ENCODE measurements at places on chromosomes 4 and X. TPM values are rescaled to one million over a fixed set of nuclear protein-coding genes. Genes with fewer than 3 reads are reported as not detected.

Gene CWH43
- not detected for total RNA-seq

- DNase-seq: peak; percentile 33
These were observed 85.2 kb downstream of the PTTG2 start for GRCh38 chr4:38045289-38045988.

DNA sequence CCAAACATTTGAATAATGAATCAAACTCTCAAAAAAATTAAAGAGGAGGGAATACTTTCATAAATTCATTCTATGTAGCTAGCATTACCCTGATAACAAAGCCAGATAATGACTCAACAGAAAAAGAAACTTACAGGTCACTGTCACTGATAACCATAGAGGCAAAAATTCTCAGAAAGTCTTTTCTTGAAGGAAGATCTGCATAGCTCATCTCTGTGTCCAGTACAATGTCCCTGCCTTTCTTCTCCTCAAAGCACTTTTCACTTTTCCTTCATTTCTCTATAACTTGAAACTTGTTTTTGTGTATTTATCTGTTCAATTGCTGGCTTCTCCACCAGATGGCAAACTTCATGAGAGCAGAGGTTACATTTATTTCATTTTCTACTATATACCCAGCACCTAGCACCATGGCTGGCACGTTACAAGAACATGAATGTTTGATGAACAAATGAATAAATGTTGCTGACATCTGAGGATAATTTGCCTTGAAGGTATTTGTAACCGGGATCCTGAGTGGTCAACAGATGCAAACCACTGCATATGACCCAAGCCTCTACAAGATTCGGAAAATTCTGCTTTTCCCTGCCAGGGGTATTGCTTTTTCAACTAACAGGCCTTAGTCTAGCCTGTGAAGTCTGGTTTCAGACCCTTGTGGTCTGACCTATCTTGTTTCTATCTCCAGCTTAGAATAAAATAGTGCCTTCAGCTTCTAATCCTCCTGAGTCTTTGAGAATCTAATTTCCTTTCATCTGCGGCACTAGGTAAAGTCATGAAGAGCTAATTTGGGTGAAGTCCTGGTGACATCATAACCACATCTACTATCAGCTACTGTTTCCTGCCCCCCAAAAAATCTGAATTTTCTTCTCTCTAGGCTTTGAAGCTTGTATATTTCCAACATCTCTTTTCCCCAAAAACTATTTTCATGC, 52.5 kb upstream of the ANTXR2 start:
- no peak for DNase-seq

Gene GAGE2A
- not detected for total RNA-seq

- peak; percentile 37 for DNase-seq
These were observed 721 bp upstream of the MAOA start for GRCh38 chrX:43655151-43656004.

Gene MFAP3L
- total RNA-seq: 8.4 TPM
